Germinal center (tissue), 1 donor: ENCODE measurements at places on chromosomes 7 and 10.

GRCh38 chr10:2908851-2909630 is 158.3 kb upstream of the PFKP start:
- no peak for DNase-seq

- DNase-seq = no peak
Measured at GRCh38 chr10:1166101-1166827, 110.1 kb downstream of the WDR37 start.

DNA sequence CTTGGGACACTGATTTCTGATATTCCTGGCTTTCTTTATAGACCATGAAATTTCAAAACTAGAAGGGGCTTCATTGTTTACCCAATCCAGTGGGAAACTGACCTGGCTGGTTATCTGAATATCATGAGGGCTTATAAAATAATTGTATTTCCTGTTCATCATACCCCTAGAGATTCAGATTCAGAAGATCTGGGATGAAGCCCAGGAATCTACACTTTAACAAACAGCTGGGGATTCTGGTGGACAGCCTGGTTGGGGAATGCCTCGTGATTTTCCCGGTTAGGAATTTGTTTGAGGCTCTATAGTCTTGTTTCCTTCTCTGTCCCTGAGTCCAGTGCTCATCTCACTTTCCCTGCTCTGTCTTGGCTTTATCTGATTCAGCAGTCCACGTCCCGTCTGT is 110.3 kb downstream of the ADRA2A start:
- DNase-seq = no peak

DNA sequence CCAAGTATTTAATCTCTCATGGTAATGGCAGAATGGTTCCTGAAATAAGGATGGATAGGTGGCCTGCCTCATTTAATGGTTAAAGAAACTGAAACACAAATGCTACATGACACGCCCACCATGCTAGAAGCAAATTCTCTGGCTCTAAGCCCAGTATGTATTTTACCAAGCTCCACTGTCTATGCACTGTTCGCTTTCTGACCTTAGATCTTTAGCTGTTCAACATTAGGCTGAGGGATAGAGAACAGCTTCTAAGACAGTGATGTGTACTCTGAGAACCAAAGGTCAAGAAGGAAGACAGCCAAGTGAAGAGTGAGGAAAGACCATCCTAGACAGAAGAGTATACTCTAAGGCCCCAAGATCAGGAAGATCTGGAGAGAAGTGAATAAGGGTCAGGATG is 26.6 kb downstream of the FAM3C start:
- no peak for DNase-seq

DNA sequence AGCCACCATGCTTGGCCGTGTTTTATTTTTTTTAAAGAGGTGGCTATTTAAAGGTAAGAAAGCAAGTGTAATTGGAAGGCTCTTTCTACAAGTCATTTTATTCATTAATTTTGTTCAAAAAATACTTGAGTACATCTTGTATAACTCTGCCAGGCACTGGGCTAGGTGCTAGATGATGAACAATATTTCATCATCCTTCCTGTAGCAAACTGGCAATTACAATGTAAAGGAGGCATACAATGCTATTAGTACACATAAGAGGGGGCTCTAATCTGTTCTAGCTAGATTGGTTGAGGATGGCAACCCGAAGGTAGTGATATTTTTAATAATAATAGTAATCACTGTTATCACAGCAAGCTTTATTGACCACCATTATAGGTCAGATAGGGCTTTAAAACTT is 215.5 kb upstream of the KLF14 start:
- no peak for DNase-seq

- no peak for DNase-seq
Measured at GRCh38 chr10:113103131-113103840, 153.2 kb downstream of the TCF7L2 start.

DNA sequence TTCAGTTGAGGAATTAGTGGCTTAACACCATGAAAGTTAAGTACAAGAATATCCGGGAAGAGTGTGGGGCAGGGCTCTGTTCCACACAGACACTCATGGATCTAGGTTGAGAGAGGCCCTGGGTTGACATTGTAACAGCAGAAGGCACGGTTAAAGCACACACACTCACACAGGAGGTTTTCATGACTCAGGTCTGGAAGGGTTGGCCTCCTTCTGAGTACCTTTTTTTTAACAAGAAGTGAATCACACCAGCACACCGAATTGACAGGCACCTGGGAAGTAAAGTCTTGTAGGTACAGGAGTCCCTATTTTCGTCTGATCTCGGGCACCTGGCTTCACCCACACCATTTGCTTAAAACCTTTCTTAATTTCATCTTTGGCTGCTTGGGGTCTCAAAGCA is 509.4 kb upstream of the ADARB2 start:
- no peak for DNase-seq

- DNase-seq = no peak
Measured at GRCh38 chr10:59181668-59182067, 5.2 kb downstream of the PHYHIPL start.

DNA sequence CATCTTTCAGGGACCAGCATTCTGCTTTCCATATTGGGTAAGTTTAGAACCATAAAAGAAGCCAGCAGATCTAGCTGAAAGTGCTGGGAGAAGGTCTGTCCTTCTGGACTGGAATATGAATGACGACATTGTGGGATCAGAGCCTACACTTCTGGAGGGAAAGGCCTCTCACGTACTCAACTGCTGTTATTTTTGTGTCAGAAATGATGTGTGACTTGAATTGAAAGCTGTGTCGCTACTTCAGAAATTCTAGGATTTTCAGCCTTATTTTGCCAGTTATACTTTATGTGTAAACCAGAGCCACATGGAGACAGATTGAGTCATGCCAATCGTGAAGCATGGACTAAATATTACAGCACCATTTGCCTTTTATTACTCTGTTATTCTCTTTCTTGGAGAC is 231.0 kb downstream of the KIAA1217 start:
- DNase-seq = no peak

GRCh38 chr7:98354511-98355249 is 46.2 kb downstream of the BAIAP2L1 start:
- no peak for DNase-seq

GRCh38 chr7:68276725-68277124 is 1280.1 kb downstream of the TYW1 start:
- no peak for DNase-seq

GRCh38 chr7:96246919-96247318 is 75.0 kb downstream of the SLC25A13 start:
- no peak for DNase-seq

DNA sequence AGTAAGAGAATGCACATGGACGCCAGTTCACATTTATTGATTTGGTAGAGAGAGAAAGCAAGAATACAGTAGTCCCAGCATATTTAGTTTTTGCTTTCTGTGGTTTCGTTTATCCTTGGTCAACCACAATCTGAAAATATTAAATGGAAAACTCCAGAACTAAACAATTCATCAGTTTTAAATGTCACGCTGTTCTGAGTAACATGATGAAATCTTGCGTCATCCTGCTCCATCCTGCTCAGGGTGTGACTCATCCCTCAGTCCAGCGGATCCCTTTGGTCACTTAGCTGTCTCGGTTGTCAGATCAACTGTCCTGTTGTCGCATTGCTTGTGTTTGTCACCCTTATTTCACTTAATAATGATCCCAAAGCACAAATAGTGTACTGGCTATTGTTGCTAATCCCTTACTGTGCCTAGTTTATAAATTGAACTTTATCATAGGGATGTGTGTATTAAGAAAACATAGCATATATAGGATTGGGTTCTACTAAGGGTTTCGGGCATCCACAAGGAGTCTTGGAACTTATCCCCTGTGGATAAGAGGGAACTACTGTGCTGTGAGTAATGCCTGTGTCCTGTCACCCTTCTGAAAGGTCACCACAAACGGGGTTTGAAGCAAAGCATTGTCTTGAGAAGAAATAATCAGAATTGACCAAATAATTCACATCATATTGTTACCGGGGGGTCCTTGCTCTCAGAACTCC is 73.6 kb downstream of the OTUD1 start:
- DNase-seq = no peak

DNA sequence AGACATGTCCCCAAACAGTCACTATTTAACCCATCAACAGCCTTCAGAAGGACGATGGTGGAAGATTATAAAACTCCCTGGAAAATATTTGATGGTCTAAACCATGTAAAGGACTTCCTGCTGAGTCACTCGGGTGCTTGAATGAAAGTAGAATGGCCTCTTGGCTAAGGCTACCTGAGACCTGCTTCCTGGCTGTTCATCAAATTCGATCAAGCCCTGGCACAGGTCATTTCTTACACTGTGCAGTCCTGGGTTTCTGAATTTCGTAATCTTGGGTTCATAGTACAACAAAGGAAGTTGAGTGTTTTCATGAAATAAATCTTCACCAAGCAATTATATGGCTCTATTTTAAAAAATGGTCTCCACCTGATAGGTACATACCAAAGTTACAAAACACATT is 260.3 kb upstream of the RNF32 start:
- no peak for DNase-seq

- no peak for DNase-seq
Measured at GRCh38 chr10:99285881-99286280, 43.3 kb upstream of the CNNM1 start.

GRCh38 chr10:113159563-113159962 is 209.5 kb downstream of the TCF7L2 start:
- DNase-seq = no peak

- DNase-seq = no peak
Measured at GRCh38 chr7:42522227-42522991, 285.4 kb upstream of the GLI3 start.
